Transverse colon (tissue), 4 donors: ENCODE measurements at places on chromosomes 5 and 9. TPM values are rescaled to one million over a fixed set of nuclear protein-coding genes. Genes with fewer than 3 reads are reported as not detected.

Gene ENHO
- not detected for total RNA-seq

DNA sequence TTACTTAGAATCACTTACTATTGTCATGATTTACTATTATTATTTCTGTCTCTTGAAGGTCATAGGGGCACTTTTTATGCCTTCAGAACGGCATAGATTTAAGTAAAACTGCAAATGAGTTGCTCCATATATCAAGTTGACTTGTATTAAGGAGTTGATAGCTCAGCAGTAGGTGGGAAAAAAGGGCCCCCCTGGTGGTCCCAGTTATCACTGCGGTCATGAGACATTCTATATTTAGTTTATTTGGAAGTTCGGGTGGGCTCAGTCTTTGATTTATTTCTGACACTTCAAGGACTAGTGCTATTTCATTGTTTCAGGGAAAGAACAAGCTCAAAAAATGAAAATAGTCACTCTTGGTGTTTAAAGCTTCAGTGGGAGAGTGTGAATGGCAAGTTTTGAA, 159.3 kb downstream of the SLC24A2 start:
- DNase-seq = no peak

Gene PCDHGA1
- 0.64 TPM for total RNA-seq

GRCh38 chr9:134179595-134179917, 15.2 kb upstream of the RNU6ATAC start:
- no peak for DNase-seq

- peak; percentile 82 for DNase-seq
These were observed at the start of gene PDGFRB for GRCh38 chr5:150155258-150156026. Gene PDGFRB, minus strand, starts transcription at chr5:150155845. Its CDS starts 18,798 bp downstream, at chr5:150137047.
